Ammon's horn (tissue), 1 donor: ENCODE measurements at places on chromosomes 12 and 14.

DNA sequence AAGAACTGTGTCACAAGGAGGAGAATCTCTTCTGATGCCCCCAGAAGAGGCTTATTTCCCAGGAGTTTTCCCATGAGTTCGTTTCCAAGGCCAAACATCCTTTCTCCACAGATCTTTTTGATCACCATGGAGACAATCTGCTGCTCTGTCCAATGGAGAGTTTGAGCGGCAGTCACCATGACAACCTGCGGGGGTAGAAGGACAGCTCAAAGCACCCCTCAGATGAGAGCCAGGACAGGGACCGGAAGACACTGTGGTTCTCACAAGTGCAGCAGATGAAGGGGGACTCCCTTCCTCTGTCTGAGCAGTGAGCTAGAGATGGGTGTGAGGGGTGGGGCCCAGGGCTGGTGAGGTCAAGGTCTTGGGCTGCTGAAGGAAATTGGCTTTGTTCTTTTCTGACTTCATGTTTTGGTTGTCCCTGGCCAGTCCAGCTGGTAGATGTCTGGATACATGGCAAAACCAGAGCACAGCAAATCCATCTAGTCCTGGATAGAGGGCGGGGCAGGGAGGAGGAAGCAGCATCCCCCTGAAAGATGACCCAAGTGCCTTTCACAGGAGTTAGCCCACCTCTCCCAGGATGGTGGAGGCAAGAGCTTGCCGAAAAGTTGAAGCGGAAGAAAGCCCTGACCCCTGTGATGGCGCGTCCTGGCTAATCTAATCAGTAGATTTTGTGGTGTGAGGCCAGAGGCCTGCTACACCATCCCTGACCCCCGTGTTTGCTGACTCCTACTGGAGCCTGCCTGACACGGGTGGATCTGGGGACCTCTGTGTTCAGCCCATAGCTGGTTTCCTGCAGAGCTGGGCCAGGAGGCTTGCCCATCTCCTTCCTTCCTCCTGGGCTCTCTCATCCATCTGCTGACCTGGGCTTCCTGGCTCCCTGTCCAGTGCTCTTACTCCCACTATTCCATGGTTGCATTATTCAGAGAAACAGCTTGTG, 24.4 kb downstream of the DHRS2 start:
- peak; percentile 67 for DNase-seq

DNA sequence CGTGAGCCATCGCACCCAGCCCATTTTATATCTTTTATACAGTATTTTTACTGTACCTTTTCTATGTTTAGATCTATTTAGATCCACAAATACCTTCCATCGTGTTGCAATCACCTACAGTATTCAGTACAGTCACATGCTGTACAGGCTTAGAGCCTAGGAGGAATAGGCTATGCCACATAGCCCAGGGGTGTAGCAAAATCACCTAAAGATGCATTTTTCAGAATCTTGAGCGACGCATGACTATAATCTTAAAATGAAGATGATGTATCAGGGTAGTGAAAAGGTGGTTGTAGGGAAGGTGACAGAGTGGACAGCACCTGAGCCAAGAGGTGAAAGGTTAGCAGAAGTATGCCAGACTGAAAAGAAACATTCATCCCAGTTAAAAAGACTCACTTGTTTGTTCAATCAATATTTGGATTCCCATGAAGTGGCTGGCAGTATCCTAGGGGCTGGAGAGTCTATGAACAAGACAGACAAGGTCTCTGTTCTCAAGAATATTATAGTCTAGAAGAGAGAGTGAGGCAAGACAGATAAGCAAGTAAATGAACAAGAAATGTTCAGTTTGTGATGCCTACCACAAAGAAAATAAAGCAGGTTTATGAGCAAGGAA, 3.6 kb downstream of the SPRING1 start:
- DNase-seq: no peak

- no peak for DNase-seq
Measured at GRCh38 chr12:130436741-130437501, 99.2 kb downstream of the PIWIL1 start.

- peak; percentile 72 for DNase-seq
Measured at GRCh38 chr14:52961060-52961639, 10.3 kb upstream of the FERMT2 start.

DNA sequence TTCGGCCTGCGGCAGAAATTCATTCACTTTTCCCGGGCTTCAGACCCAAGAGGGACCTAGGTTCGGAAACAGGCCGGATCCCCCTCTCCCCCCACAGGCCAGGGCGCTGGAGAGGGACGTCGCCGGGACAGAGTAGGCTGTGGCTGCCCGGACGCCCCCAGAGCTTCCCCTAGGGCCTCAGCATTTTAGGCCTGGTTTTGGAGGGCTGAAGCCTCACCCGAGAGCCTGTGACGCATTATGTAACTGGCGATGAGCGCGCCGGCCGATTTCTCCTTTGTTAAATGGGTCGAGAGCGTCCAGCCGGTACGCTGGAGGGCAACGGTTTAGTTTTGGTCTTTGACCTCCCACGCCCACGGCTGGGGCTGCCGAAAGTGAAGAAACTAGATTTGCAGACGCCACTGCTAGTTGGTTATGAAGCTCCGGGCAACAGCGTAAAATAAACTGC, 657 bp downstream of the PEBP1 start:
- DNase-seq: no peak

- no peak for DNase-seq
Measured at GRCh38 chr14:42944284-42944683, 1337.6 kb downstream of the LRFN5 start.

GRCh38 chr12:93785249-93786010, 108.3 kb downstream of the CRADD start:
- DNase-seq: no peak

GRCh38 chr14:103624860-103625259, 4.2 kb upstream of the KLC1 start:
- DNase-seq: no peak

GRCh38 chr12:111056618-111057521, 136.5 kb upstream of the MYL2 start:
- no peak for DNase-seq

- DNase-seq: no peak
Measured at GRCh38 chr12:54625598-54625997, 9.1 kb downstream of the LACRT start.

- no peak for DNase-seq
Measured at GRCh38 chr12:68792952-68793351, 15.0 kb upstream of the MDM2 start.

- DNase-seq: no peak
Measured at GRCh38 chr14:37584211-37585100, 10.6 kb downstream of the FOXA1 start.

DNA sequence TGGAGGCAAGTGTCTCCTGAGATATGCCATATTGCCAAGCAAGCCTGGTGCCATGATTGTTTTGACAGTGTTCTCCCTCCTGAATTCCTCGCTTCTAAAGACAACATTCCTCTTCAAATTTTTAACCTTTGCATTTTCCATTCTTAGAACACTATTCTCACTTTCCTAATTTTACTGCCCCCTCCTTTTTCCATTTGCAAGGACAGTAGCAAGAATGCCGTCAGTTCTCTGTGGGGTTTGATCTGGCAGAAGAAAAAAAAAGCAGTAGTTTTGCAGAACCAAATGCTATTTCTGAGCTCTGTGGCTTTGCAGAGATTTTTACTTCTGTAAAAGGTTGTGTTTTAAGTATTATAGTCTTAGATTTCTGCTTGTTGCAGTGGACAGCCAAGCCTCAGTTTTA, 295.2 kb downstream of the NUAK1 start:
- no peak for DNase-seq

GRCh38 chr12:76265424-76266180, 82.6 kb downstream of the BBS10 start:
- no peak for DNase-seq

GRCh38 chr12:55658212-55658611, 21.5 kb downstream of the OR10P1 start:
- no peak for DNase-seq

- no peak for DNase-seq
Measured at GRCh38 chr12:16074894-16075293, 163.8 kb downstream of the DERA start.

GRCh38 chr12:14605401-14605989, 37.8 kb upstream of the PLBD1 start:
- no peak for DNase-seq

DNA sequence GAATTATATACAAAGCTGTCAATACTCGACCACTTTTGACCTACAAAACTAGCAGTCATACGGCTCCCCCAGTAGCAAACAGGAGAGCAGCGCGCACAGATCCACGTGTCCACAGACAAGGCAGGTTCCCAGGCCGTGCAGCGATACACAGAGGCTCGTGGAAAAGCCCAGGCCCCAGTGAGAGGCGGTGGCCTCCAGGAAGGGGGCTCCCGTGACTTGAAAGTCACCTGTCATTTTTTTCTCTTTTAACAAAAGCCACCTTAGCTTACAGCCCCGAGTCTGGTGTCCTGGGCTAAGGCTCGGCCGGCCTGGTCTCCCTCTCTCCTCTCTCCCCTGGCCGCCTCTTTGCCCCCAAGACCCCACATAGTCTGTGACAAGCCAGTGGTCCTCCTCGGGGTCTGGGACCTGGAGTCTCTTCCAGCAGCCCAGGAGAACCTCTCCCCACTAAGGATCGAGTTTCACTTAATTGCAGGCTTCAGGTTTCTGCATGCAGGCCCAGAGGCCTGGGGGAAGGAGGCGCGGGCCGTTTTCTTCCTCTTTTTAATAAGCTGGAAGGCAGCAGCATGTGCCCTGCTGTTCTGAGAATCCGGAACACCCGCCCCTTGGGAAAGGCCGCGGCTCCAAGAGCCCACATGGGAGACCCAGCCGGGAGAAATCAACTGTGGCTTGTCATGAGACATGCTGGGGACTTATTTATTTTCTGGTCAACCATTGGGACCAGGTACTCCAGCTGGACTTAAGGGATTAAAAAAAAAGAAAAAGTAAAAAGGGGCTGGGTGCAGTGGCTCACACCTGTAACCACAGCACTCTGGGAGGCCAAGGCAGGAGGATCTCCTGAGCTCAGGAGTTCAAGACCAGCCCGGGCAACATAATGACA, 15.9 kb downstream of the NCOR2 start:
- peak; percentile 67 for DNase-seq

GRCh38 chr14:23481979-23482822, 12.7 kb downstream of the NGDN start:
- peak; percentile 51 for DNase-seq

GRCh38 chr14:51789114-51789513, 71.3 kb upstream of the GNG2 start:
- no peak for DNase-seq

- DNase-seq: no peak
Measured at GRCh38 chr12:123085730-123086487, 65.0 kb downstream of the PITPNM2 start.

DNA sequence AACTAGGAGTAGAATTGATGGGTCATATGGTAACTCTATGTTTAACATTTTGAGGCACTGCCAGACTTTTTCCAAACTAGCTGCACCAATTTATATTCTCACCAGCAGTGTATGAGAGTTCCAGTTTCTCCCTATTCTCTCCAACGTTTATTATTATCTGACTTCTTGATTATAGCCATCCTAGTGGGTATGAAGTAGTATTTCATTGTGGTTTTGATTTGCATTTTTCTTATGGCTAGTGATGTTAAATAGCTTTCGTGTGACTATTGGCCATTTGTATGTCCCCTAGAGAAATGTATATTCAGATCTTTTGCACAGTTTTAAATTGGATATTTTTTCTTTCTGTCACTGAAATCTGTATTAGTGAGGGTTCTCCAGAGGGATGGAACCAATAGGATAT, 37.8 kb downstream of the HELB start:
- no peak for DNase-seq

- no peak for DNase-seq
Measured at GRCh38 chr12:75308279-75308678, 21.8 kb downstream of the CAPS2 start.

- DNase-seq: no peak
Measured at GRCh38 chr12:25324861-25325260, 74.1 kb upstream of the KRAS start.

DNA sequence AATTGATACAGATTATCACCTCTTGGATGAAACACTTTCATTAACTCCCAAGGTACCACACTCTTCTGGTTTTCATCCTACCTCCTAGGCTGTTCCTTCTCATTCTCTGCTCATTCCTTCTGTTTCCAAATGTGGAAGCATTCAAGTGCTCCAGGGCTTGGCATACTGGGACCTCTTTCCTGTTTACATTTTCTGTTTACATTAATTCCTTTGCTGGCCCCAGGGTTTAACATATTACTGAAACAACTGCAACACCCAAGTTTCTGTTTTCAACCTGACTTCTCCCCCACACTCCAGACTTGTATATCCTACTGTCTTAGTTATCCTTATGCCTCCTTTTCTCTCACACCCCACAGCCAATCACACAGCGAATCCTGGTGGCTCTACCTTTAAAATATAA, 386.3 kb upstream of the GARIN6 start:
- DNase-seq: no peak

DNA sequence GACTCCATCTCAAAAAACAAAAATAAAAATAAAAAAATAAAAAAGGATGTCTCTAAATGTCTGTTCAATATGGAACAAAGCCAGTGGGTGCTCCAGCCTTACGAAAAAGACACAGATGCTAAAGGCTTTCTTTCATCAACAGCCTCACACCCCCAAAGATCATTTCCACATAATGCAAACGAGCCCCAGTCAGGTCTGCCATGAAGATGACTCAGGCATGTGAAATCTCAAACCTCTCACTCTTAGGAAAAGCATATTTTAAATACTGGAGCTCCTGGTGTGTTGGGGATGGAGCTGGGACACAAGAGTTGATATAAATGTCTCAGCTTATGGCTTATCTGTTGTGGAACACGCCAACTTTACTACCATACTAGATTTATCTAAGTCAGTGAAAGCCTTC, 49.9 kb upstream of the PLXNC1 start:
- DNase-seq: no peak

DNA sequence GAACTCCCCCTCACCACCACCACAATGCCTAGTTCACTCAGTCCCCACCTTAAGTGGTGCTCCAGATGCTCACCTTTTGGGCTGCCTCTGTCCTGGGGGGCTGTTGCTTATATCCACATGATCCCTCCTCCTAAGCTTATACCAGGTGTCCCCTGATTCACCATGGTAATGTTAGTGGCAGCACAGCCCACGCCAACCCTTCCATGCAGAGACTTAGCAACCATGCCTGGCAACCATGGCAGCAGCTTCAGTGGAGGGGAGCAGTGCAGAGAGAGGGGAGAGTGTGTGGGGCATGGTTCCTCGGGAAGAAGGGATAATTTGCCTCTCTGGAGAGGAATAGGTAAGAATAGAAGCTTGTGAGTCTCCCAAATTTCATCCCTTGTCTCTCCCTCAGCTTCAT, 1.2 kb upstream of the DDN start:
- peak; percentile 88 for DNase-seq

- DNase-seq: no peak
Measured at GRCh38 chr14:77109656-77110055, 11.6 kb downstream of the CIPC start.

- no peak for DNase-seq
Measured at GRCh38 chr12:59911516-59911915, 315.7 kb downstream of the SLC16A7 start.

- peak; percentile 27 for DNase-seq
Measured at GRCh38 chr12:3973973-3974644, 100.9 kb upstream of the PARP11 start.
